ENCODE measurements at places on chromosomes 5 and 9. TPM values are rescaled to one million over a fixed set of nuclear protein-coding genes. Genes with fewer than 3 reads are reported as not detected.

GRCh38 chr5:102532123-102532522 lies 33.3 kb upstream of the SLCO6A1 start:
- no peak for DNase-seq

DNA sequence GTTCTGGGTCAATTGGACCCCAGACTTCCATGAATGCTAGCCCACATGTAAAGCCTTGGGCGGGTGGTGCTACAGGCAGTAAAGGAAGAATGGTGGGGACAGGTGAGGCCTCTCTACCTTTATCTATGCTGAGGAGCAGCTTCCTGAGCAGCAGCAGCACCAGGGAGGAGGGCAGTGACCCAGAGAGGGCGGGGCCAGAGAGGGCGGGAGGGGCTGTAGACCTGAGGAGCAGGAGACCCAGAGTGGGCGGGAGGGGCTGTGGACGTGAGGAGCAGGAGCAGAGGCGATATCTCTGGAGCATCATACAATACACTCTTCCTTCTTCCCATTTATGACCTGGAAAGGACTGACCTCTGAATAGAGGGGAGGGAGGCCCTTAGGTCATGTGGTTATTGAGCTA lies 165.9 kb downstream of the MTRR start:
- no peak for DNase-seq

DNA sequence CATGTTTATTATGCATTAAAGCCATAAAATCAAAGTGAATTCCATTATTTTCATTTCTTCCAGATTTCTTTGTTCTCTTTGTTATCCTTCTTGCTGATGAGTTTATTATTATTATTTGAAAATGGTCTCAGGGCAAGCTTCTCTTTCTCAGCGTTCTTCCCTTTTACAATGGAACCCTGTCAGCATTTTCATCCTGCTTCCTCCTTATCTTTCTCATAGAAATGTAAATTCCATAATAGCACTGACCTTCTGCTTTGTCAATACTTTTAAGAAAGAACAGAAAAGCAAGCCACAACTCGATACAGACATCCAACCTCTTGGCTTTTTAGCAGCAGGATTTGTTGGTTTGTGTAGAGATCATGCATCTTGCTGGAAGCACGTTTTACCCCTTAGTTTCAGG lies 114.0 kb upstream of the BASP1 start:
- no peak for DNase-seq

DNA sequence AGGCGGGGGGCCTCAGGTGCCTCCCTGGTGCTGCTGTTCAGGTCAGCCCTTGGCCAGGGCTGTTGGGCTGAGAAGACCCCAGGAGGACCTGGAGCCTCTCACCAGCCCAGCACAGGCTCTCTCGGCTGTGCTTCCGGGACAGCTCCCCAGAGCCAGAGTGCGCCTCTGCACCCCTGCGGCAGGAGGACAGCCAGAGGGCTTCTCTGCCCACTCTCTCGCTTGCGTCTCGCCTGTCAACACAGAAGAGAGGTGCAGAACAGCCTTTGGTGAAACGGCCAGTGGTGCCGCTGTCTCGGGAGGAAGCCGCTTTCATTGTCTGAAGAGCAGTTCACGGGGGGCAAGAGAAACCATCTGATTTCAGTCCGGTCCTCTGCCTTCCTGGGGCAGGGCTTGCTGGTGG lies 3.8 kb upstream of the NACC2 start:
- DNase-seq, result no peak

GRCh38 chr9:94974154-94974879 lies 247.8 kb downstream of the AOPEP start:
- DNase-seq, result no peak

GRCh38 chr9:87386490-87387025 lies 111.1 kb upstream of the DAPK1 start:
- no peak for DNase-seq

DNA sequence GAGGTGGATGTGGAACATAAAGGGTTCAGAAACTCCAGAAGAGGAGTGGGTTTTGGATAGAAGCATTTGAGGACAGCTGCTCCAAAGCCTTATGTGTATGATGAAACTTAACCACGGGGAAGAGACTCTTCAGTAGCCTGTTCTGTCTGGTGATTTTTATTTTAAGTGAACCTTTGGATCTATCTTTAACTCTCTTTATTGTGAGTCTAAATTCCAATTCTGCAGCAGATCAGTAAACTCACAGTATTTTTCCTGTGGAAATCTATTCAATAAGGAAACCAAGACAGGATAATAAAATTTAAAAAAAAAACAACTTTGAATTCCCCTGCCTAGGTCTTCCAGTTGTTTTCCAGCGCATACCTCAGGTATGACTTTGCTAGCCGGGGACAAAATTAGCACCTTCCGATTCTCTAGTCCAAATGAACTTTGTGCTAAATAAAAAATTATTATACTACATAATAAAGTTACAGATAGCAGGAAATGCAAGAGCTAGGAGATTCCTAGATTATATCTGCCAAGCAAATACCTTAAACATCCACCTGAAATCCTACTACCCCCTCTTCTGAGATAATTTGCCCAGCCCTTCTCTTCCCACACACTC lies 101.9 kb downstream of the NLN start:
- no peak for DNase-seq

DNA sequence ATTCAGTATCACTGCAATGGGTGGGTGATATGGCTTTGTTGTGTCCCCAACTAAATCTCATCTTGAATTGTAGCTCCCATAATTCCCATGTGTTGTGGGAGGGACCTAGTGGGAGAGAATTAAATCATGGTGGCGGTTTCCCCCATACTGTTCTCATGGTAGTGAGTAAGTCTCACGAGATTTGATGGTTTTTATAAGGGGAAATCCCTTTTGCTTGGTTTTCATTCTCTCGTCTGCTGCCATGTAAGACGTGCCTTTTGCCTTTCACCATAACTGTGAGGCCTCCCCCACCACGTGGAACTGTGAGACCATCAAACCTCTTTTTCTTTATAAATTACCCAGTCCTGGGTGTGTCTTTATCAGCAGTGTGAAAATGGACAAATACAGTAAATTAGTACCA lies 9.5 kb upstream of the NANS start:
- no peak for DNase-seq

GRCh38 chr5:61051267-61051666 lies 106.3 kb downstream of the NDUFAF2 start:
- DNase-seq, result no peak

DNA sequence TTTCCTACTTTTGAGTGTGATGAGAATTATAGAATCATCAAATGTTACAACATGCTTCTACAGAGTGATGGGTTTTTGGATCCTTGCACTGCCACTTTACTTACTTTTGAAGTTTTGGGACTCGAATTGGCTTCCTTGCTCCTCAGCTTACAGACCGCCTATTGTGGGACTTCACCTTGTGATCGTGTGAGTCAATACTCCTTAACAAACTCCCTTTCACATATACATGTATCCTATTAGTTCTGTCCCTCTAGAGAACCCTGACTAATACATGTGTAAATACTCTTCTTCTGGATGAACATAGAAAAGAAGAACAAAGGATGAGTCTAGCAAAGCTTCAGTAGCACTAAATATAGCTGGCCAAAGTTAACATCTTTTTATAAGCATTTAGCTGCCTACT lies 98.7 kb upstream of the PDE4D start:
- no peak for DNase-seq

DNA sequence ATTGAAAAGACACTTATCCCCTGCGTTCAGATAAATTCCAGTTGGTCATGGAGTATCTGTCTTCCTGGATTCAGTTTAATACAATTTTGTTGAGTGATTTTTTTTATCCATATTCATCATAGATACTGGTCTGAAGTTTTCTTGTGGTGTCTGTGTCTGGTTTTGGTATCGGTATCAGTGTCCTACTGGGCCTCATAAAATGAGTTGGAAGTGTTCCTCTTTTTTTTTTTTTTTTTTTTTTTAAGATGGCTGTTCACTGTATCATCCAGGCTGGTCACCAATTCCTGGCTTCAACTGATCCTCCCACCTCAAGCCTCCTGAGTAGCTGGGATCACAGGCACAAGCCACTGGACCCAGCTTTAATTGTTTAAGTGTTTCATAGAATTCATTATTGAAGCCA lies 2.9 kb upstream of the CAMSAP1 start:
- no peak for DNase-seq

The TRIM14 gene
- 5.9 TPM for polyA plus RNA-seq

The GLRA1 gene
- not detected for polyA plus RNA-seq

All from renal cortex interstitium (tissue), 15 donors.